ENCODE measurements at places on chromosomes 5 and 9.

GRCh38 chr5:173016598-173017046 is 33.1 kb downstream of the ATP6V0E1 start:
- DNase-seq, result peak; percentile 41

GRCh38 chr5:2863675-2864433 is 112.4 kb upstream of the IRX2 start:
- no peak for DNase-seq

DNA sequence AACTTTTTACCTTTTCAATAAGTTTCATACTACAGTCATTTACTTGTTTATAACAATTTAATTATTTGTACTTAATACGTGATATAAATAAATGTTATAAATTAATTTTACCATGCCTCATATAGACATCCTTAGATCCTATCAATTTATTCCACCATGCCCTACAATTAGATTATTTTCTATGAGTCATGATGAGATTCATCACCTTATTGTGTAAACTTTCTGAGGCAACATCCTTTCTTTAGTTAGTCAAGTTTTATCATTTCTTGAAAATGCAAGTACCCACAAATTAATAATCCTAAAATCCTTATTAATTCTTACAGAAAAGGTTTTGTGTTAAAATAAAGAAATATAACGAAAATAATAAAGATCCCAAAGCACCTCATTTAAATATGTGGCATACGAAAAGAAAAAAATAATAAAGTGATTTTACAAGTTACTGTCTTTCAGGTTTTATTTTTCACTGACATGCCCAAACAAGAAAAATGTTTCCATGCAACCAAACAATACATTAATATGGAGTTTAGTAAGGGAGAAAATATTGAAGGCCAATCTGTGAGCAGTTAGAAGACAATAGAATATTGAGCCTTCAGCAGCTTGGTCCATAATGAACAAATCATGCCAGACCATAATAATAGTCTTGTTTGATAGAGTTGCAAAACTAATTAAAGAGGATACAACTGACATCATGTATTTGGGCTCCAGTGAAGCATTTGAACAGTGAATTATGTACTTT is 188.7 kb upstream of the MRPS30 start:
- no peak for DNase-seq

DNA sequence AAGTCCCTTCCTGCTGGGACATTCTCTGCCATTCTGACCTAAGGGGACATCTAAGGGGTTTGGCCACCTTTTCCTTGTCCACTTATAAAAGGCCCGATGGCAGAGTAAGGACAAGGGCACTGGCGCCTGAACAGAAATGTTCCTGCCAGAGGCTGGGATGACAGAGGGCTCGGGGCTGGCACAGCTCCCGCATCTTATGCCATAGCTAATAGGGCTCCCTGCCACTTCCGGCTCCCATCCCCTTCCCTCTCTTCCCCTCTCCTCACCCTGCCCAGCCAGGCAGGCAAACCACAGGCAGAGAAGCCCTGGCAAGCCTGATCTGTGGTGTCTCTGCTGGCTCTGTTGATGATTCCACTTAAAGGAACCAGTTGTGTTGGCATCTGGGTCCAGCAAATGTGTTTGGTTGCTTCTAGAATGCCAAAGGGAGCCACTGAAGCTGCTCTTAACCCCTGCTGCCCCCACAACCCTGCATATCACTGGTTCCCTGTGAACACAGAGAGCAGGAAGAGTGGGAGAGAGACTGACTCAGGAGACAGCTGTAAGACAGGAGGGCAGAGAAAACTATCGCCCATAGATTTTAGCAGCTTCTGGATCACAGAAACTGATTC is 18.4 kb upstream of the ADRA1B start:
- no peak for DNase-seq

DNA sequence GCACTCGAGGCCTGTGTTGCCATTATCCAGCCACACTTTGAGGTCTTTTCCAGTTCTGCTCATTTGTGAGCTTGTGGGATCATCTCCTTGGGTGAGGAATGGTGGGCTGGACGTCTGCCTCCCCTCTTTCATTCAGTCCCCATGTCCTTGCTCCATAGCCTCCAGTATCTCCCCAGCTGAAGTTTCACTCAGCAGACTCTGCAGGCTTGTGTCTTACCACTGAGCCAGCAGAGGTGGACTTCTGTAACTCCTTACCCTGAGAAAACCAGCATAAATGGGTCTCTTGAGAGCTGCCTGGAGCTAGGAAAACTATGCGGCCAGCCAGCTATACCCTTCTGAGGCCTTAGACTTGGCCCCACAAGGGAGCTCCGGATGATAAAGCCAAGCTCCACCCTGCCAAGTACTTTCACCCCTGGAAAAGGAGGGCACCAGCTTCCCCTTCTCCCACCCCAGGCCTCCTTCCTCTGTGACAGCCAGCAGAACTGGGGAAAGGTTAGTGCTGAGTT is 12.2 kb downstream of the IRF1 start:
- no peak for DNase-seq

- no peak for DNase-seq
Observed at GRCh38 chr5:158519433-158520021, 580.2 kb downstream of the EBF1 start.

DNA sequence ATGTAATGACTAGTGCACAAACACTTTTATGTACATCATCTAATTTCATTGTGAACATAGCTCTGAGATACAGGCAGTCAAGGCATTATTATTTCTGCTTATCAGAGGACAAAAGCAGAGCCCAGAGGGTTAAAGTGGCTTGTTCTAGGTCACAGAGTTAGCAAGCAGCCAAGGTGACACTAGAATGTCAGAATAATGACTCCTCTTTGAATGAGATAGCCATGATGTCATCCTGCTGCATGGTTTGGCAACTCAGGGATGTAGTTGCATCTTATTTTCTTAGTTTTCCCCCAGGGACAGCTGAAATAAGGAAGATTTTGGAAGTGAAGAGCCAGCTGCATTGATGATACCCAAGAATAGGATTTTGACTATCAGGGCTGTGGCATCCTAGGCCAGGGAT is 54.4 kb downstream of the KCNV2 start:
- no peak for DNase-seq

DNA sequence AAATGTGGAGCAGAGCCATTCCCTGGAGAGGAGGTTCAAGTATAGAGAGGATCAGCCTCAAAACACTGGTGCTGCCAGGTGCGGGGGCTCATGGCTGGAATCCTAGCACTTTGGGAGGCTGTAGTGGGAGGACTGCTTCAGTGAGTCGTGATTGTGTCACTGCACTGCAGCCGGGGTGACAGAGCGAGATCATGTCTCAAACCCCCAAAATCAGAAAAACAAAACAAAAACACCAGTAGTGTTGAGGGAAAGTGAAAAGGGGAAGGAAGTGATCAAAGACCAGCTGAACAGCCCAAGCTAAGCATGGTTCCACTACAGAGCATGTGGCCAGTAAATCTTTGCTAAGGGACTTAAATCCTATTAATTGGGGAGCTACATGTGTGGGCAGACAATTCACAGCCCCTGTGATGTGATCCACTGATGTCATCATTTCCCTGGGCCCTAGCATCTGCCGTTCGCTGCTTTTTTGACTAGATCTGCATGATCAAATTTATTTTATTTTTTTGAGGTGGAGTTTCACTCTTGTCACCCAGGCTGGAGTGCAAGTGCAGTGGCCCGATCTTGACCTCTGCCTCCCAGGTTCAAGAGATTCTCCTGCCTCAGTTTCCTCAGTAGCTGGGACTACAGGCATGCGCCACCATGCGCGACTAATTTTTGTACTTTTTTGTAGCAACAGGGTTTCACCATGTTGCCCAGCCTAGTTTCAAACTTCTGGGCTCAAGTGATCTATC is 2.7 kb upstream of the PCBD2 start:
- DNase-seq, result no peak

DNA sequence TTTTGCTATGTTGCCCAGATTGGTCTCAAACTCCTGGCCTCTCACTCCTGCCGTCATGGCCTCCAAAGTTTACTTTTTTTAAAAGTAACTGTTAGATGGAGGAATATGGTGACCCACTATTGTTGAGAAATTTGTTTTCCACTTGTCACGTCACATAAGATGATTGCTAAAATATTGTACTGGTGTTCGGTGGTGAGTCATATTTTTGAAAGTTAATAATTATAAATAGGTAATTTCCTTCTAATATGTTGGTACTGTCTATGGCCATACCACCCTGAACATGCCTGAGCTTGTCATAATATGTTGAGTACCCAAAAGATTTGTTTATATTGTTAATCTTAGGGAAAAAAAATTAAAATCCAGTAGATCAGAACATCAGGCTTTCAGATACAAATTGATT is 22.6 kb downstream of the RMI1 start:
- DNase-seq, result no peak

- DNase-seq, result no peak
Observed at GRCh38 chr5:55232271-55232984, 980 bp downstream of the CCNO start.

DNA sequence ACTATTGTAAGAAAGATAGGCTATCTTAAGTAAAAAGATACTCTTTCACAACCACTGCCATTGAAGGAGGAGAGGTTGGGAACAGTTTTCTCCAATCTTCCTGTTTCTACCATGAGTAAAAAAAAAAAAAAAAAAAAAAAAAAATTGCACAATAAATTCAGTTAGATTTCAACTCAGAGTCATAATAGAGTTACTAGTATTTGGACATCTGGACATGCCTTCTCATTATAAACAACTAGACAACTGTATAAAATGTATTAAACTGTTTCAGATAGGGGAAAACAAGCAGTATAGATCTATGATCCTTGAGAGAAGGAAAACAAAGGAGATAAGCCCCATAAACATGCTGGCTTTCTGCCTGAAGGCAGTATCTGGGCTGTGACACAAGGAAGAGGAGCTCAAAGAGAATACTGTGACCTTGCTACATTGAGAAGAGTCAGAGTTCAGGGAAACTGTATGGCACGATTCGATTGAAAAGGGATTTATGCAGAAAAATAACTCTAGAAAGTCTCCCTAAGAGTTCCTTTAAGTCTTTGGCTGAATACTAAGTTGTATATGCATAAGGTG is 249.2 kb upstream of the POU5F2 start:
- DNase-seq, result no peak

DNA sequence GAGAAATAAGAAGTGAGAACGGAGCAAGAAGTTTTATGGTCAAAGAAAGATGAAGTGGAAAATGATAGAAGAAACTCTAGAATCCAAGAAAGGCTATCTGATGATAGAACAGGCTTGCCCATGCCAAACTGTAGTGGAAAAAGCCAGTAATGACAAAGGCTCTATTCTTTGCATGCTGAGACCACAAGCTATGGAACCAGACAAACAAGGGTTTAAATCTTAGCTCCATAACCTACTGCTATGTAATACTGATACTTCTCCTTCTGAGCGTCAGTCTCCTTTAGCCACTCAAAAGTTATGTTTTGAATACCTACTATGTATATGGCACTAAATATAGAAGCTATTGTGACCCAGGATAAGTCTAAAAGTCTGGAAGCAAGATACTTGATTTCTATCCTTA is 51.2 kb upstream of the TRIM32 start:
- peak; percentile 13 for DNase-seq

DNA sequence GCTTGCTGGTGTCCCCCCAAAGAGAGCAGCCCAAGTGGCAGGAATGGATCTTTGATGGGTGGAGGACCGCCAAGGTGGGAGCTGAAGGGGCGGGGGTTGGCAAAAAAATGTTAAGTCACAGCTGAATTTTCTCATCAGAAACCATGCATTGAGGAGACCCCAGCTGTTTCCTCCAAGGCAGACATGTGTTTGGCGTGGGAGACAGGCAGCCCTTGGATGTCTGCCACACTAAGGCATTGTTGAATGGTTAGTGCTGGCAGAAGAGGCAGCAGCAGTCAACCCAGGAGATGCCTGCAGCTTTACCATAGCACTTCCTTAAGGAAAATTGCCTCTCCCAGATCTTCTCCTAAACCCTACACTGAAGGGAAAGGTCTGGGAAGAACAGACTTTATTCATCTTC is 394.9 kb upstream of the CD180 start:
- DNase-seq, result no peak

DNA sequence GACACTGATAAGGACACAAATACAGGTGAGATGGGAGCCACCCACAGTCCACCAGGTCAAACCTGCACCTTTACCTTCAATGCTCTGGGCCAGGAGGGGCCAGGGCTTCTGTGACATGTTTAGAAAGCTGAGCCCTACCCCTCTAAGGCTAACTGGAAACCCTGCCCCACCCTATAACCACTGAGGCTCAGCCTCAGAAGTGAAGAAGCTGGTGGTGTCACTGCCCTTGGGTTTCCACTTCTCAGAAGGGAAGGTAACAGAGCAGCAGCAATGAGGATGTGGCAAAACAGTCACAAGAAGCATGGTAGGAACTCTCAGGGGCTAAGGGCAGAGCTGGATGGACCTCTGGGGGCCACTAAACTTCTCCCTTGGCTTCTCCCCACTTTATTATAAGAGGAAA is 6.0 kb downstream of the PDGFRB start:
- no peak for DNase-seq

GRCh38 chr9:70049236-70049635 is 5.6 kb downstream of the MAMDC2 start:
- DNase-seq, result peak; percentile 16

- no peak for DNase-seq
Observed at GRCh38 chr9:125648294-125648693, 58.7 kb downstream of the MAPKAP1 start.

DNA sequence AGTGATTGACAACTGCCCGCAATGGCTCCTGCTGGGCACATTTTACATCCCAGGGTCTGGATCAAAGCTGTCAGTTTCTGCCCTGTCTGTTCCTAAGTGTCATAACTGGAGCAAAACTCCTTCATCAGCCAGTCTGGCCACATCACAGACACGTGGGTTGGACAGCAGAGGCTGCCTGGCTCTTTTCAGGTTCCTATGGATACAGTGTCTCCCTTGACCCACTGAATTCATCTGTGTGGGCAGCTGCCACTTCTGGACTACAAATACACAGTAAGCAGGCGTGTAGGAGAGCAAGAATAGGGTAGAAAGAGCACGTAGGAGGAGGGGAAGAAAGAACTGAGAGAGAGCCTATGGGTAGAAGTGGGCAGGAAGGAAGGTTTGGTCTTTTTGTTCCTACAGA is 238.0 kb downstream of the ENC1 start:
- DNase-seq, result no peak

DNA sequence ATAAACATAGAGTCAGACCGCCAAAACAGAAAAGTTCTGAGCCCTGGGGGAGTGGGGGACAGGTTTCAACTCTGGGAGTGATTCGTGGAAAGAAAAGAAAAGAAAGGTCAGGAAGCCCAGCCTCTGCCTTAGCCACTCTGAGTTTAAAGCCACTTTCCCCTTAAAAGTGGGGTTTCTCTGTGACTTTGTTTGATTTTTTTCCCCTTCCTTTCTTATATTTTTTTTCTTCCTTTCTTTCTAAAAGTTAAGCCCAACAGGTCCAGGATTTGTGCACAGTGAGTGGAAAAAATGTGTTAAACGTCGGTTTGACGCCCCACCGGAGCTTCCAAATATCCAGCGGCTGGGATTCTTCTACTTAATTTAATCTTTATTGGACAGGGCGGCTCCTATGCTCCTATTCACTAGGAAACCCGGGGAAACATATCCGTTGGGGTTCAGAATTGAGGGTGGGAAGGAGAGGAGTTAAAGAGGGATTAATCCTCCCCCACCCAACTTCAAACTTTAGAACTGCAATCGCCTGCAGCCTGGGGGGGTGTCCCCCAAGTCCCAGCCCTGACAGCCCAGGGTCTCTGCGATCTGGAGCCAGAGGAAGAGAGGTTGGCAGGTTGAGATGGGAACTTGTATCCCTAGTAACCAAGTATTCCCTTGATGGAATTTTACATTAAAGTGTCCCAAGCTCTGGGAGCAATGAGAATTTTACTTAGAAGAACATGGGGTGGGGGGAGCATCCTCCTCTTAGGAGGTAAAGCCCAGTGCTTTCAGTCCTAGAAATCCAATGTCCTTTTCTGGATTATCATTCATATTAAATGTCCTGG is 6.3 kb downstream of the NR2F1-AS1 start:
- DNase-seq, result no peak

- no peak for DNase-seq
Observed at GRCh38 chr5:124454081-124454480, 292.4 kb downstream of the ZNF608 start.

GRCh38 chr5:137220523-137220927 is 278.6 kb downstream of the SPOCK1 start:
- peak; percentile 11 for DNase-seq
